Pulmonary artery endothelial cell (primary cell): ENCODE measurements at places on chromosomes 1 and 21. TPM values are rescaled to one million over a fixed set of nuclear protein-coding genes. Genes with fewer than 3 reads are reported as not detected.

- DNase-seq: no peak
Measured at GRCh38 chr1:48466594-48466993, 5.4 kb downstream of the SPATA6 start.

GRCh38 chr1:41361495-41362356 lies 492 bp downstream of the FOXO6 start:
- no peak for DNase-seq

- no peak for DNase-seq
Measured at GRCh38 chr21:36828891-36829515, 130.1 kb downstream of the SIM2 start.

The ATAD3C gene
- 0.20 TPM in 1 of 2 replicates, not detected in the other for total RNA-seq

DNA sequence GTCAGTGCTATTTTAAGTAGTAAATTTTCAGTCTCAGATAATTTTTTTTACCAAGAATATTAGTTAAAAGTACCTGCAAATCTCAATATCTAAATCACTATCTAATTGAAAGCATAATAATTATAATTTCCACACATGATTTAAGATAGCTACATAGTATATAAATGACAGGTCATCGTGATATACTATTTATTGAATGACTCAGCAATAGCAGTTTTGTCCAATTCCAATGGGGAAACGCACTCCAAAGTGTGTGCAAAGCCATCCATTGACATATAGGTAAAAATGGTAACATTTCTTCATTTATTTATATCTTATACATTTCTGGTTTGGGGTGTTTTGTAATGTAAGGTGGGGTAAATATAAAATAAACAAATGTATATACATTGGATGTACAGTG lies 19.5 kb downstream of the ADGRL4 start:
- no peak for DNase-seq

GRCh38 chr1:237932816-237933215 lies 42.1 kb upstream of the ZP4 start:
- DNase-seq: no peak

The OR10T2 gene
- total RNA-seq: not detected in 2 replicates

GRCh38 chr21:38498057-38498833 lies at the start of gene ERG:
ERG (minus strand) TSS chr21:38498477; CDS start chr21:38498380, 97 bp downstream.
- peak; percentile 81 for DNase-seq

- no peak for DNase-seq
Measured at GRCh38 chr1:104387716-104388508, 638.2 kb downstream of the AMY1C start.

The RAB42 gene
- 1.7 and 2.0 TPM in 2 replicates for total RNA-seq

GRCh38 chr1:11719313-11720032 lies 16.5 kb upstream of the AGTRAP start:
- no peak for DNase-seq

- no peak for DNase-seq
Measured at GRCh38 chr21:36501589-36501892, 21.6 kb upstream of the CLDN14 start.

- no peak for DNase-seq
Measured at GRCh38 chr1:111596499-111596898, 23.1 kb upstream of the RAP1A start.

DNA sequence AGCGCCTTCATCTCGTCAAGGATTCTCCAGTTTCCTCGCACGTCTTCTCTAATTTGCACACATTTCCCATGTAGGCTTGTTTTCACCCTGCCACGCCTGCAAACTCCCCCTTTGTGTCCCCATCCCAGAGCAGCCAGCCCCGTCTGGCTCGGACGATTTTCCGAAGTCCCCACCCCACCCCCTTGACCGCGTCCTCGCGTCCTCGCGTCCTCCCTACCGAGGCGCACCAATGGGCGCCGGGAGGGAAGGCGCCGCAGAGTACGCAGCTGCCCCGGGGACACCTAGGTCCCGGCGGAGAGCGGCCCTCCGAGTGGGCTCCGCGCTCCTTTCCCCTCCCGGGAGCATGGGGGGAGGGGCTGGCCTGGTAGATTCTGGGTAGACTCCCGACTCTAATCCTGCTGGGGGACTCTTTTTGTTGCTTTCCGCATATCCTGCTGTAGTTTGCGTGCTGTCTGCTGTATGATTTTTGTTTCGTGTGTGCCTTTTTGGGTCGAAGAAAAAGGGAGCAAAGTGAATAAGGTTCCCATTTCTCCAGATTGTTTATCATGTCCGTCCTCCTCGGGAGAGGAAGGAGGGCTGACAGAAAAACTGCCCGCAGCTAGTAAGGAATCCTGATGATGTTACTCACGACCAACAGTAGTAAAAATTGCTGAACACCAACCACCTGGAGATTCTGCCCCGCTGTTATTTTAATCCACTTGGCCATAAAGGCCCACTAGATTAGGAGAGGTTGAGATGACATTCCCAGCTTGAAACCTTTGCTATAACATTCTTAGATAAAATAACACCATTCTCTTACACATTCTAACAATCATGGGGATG lies 1.5 kb downstream of the CACHD1 start:
- no peak for DNase-seq

The CATSPER4 gene
- total RNA-seq: not detected in 2 replicates

The RXFP4 gene
- 0.14 TPM in 1 of 2 replicates, not detected in the other for total RNA-seq

DNA sequence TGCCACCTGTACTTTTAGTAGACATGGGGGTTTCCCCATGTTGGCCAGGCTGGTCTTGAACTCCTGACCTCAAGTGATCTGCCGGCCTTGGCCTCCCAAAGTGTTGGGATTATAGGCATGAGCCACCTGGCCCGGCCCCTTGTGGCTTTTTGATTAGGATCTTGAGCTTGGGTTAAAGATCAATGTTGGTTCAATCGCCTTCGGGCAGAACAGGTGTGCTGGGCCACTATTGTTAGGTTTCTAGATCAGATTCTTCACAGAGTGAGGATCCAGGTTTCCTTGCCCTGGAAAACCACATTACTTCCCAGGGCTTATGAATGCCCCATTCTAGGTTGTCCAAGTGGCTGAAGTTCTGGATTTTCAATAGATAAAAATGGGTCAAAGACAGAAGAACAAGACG lies 6.1 kb downstream of the ETV3 start:
- no peak for DNase-seq

DNA sequence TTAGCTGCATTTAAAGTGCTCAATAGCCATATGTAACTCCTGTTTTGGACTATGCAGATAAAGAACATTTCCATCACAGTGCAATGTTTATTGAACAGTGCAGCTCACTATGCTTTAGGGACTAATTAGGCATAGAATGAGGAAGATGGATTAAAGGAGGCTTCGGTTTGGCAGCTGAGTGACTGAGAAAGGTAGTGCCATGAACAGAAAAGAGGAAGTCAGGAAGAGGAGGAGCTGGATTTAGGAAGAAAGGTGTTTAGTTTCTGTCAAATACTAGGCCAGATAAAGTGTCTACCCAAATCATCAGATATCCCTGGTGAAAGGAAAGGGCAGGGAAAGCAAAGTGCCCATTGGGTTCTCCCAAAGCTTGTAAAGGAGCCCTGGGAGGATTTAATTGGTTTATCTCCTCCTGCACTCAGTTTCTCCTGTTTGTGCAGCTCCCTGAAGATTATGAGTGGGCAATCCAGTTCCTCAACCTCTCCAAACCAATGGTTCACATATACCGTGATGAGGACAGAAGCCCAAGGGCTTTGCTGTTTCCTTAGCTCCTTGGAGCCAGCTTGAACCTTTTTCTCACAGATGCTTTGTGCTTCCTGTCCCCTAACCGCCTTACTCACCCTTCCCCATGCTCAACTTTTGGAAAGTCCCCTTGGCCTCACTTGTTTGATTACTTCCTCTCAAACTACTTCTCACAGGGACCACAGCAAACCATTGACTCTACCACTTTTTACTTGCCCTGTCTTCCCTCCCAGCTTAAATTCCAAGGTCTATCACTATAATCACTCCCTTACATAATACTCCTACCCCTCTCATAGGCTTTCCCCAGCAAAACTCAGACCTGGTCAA lies 3.5 kb upstream of the RAP1A start:
- DNase-seq: no peak

DNA sequence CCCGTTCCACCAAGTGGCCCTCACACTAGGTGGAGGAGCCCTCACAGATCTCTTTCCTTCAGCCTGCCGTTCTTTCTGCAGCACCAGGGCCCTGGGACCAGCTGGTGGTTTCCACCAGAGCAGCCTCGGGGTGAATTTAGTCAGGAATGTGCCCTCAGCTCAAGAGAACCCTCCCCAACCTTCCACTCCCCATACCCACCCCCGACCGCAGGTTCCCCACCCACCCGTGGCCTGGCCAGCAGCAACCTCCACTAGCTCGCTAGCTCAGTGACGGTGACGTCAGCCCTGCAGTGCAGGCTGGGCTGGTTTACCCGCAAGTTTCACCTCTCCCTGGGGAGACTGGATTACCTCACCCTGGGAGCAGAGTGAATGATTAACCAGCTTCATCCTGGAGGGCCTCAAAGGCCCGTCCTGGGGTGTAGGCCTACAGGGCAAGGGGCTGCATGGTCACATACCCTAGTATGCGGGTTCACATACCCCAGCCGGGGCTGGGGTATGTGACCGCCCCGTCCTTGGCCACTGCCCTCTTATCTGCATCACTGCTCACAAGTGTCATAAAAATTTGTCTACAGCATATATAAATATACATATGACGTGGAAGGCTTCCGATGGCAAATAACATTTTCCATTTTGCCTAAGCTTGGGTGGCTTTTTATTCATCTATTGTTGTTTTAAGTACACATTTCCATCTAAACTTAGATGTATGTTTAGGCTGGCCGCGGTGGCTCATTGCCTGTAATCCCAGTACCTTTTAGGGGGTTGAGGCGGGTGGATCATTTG lies 24.5 kb downstream of the ELF3 start:
- DNase-seq: no peak

The RNU1-2 gene
- under 0.01 TPM in 2 replicates for total RNA-seq

- DNase-seq: no peak
Measured at GRCh38 chr1:156319664-156320063, 18.4 kb downstream of the CCT3 start.

GRCh38 chr21:35244514-35244913 lies 195.4 kb upstream of the RUNX1 start:
- no peak for DNase-seq

The MIXL1 gene
- total RNA-seq: 0.11 TPM in 1 of 2 replicates, not detected in the other

DNA sequence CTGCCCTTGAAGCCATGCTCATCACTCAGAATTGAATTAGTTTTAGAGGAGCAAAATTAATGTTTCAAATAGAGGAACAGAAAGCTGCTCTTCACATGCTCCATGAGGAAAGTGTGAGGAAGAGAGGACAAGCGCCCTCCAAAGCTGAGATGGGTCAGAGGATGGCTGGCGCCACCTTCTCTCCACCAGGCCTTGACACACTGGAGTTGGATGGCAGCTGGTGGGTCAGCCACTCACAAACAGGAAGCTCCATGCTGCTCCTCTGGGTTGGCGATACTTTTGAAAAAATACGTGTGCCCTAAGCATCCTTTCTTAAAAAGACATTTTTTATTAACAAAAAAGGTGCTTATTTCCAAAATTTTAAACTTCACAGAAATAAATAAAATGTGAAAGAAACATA lies 3.1 kb upstream of the CD2 start:
- no peak for DNase-seq

- DNase-seq: no peak
Measured at GRCh38 chr1:153944005-153944826, 2.3 kb downstream of the DENND4B start.

DNA sequence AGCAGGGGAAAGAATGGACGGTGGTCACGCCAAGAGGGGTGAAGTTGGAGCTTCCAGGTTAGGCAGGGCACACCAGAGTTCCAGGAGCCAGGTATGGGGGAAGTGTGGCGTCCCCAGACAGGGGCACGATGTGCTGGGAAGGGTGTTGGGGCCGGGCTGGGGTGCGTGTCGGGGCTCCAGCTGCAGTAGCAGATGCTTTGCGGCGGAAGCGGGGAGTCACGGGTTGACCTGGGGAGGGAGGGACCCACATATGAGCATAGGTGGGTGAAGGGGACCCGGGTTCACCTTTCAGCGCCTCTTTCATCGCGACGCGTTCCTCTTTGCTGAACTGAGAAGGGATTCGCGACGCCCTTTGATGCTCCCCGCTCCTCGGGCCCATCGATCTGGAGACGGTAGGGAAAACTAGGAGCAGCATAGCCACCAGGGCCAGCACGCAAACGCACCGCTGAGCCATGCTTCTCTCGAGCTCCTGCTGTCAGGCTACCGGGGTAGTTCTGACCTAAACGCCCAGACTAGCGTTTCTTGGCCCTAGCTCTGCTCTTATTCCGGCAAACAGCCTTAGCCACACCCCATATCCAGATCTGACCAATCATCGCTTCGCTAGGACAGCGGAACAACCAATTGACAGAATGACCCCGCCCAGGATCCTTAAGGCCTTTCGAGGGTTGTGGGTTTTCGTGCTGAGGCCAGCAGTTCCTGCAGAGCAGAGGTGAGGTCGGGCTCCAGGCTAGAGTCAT lies at the start of gene PM20D1:
Gene PM20D1 (minus strand): TSS at position 514 of the 737 bp plus-strand sequence. CDS start 60 bp downstream, at position 454.
- peak; percentile 67 for DNase-seq

DNA sequence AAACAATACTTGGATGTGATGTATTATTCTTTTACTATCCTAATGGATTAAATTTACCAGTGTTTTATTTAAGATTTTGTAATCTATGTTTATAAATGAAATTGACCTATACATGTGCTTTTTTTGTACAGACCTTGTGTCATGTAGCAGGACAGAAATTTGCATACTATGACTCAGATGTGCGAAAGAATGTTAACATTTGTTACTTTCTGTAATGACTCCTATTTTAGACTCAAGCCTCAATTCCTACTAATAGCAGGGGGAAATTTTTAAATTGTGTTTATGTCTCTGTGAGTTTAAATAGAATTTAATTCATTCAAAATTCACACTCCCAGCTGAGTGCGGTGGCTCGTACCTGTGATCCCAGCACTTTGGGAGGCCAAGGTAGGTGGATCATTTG lies 21.8 kb upstream of the RIMKLA start:
- DNase-seq: no peak

DNA sequence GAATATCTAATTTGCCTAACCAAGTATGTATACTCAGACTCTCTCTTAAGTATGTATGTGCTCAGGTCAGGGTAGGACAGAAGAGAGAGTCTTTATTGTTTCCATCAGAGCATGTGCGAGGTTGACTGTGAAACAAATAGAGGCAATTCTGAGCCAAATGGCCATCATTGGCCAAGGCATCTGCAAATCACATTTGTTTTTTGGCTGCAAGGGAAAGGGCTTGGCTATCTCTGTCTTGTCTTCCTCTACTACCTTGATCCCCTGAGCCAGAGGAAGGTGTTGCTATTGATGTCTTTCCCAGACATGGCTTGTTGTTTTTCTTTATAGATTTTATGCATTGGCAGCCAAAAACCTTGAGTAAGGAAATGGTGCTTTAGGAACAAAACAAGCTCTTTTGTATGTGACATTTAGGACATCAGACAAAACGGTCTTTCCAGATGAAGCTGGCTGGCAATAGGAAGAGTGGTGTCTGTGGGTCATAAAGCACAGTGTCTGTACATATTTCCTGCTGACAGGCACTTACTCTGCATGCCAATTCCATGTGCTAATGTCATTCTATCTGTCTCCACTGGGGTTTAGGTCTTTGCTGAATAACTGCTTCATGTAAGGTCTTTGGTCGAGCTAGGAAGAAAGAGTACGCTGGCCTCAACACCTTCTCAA lies 163.3 kb downstream of the BRINP2 start:
- no peak for DNase-seq

DNA sequence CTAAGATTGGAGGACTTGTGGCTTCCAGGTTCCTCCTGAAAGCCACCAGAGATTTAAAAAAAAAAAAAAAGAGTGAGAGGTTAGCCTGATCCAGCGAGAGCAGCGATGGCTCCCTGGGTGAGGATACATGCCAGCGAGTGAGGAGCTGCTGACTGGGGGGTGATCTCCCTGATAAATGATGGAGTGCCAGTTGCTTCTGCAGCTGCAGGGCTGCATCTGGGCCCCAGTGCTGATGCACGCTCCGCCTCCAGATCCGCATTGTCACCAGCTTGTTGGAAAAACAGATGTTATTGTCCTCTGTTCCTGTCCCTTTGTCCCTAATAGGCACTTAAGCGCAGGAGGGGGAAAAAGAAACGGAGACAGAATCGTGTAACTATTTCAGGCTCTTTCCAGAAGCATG lies 28.6 kb downstream of the UBIAD1 start:
- no peak for DNase-seq

- no peak for DNase-seq
Measured at GRCh38 chr1:25198663-25199252, 33.5 kb downstream of the SYF2 start.
